ENCODE measurements at places on chromosomes 2 and 18. TPM values are rescaled to one million over a fixed set of nuclear protein-coding genes. Genes with fewer than 3 reads are reported as not detected.

SUMO1 gene
- total RNA-seq, result 145 TPM

KLHL30 gene
- total RNA-seq, result not detected

SPATA3 gene
- not detected for total RNA-seq

ACMSD gene
- total RNA-seq, result not detected

SLC40A1 gene
- total RNA-seq, result 0.04 TPM

CROCC2 gene
- not detected for total RNA-seq
